ENCODE measurements at places on chromosomes 2 and 18.

DNA sequence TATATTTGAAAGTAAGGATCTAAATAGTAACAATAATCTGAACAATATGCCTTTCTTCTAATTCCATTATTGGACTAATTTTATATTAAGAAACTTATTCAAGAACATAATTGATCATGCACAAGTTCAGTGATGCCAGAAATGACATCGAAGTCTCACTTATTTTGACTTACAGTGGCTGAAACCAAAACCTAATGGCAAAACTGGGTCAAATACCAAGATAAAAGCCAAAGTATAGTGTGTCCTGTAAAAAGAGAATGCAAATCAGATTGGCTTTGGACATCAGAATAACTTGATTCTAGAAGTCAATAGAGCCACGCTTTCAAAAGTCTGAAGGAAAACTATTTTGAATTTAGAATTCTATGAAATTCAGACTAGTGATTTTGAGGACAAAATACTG lies 137.2 kb downstream of the FTCDNL1 start:
- DNase-seq = no peak

DNA sequence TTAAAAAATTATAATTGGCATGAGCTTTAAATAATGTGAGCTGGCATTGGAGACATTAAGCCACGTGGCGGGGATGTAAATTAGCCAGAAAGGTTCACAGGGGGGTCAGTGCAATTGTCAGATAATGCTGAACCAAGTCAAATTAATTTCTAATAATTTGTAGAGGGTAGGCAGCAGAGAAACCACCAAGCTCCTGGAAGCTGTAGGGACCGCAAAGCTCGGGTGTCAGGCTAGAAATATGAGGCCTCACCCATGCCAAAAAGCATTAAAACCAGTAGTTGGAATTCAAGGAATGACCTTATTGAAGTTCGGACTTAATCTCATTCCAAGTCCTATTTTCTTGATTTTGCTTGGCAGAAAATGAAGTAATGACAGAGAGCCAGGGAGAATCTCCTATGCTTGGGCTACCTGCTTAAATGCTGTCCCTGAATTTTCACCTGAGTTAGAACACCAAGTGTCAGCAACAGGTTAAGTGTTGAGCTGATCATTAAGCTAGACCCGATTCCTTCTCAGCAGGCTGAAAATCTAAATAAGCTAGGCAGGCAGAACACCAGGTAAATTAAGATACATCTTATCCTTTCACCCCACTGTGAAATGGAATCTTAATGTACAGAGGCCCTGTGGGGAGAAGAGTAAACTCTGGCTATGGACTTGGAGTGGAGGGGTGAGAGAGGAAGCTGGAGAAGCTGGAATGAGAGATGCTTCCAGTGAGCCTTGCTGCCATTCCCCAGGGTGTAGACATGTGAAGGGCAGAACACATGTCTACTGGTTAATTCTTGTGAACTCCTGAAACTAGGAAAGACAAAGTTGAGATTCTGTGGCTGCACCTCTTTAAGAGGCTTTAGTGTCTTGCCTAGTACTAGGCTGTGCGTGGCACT lies 520.0 kb downstream of the SLC4A3 start:
- no peak for DNase-seq

DNA sequence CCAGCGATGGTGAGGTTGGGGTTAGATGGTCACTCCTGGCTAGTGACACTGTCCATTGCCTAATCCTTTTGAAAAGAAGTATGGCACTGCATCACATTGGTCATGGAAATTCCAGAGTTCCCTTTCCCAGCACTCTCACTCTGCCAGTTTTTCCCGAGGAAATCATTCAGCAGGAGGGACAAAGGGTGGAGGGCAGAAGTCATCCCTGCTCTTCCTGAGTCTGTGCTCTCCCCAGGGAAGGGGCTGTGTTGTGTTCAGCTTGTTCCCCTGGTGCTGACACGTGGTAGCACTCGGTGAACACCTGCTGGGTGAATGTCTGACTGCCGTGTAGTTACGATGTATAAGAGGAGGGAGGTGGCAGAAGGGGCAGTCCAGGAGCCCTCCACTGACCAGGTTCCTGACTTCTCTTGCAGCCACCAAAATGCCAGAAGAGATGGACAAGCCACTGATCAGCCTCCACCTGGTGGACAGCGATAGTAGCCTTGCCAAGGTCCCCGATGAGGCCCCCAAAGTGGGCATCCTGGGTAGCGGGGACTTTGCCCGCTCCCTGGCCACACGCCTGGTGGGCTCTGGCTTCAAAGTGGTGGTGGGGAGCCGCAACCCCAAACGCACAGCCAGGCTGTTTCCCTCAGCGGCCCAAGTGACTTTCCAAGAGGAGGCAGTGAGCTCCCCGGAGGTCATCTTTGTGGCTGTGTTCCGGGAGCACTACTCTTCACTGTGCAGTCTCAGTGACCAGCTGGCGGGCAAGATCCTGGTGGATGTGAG lies 21.6 kb downstream of the STEAP3 start:
- DNase-seq = no peak

DNA sequence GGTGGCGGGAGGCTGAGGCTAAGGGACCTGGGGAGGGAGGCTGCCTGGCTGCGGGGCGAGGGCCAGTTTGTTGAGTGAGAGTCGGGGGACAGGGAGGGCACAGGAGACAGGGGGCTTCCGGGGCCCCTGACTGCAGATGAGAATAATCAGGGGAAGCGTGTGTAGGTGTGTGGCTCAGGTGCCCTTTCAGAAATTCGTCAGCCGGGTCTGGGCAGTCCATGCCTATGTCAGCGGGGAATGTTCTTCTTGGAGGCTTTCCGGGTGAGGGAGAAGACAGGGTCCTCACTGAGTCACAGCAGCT lies 52.3 kb upstream of the OTOF start:
- DNase-seq = no peak

GRCh38 chr2:206881708-206882410 lies 57.5 kb upstream of the CPO start:
- DNase-seq = no peak
